Tongue (tissue), 3 donors: ENCODE measurements at places on chromosomes 11 and 22.
A peak's percentile ranks its signal among the peaks of the same experiment; 100 is the strongest.

- DNase-seq = peak; percentile 90
Measured at GRCh38 chr22:20298803-20299745, 20.8 kb downstream of the DGCR6L start.

GRCh38 chr22:23419171-23419570 is 160.9 kb downstream of the IGLL1 start:
- DNase-seq = no peak

DNA sequence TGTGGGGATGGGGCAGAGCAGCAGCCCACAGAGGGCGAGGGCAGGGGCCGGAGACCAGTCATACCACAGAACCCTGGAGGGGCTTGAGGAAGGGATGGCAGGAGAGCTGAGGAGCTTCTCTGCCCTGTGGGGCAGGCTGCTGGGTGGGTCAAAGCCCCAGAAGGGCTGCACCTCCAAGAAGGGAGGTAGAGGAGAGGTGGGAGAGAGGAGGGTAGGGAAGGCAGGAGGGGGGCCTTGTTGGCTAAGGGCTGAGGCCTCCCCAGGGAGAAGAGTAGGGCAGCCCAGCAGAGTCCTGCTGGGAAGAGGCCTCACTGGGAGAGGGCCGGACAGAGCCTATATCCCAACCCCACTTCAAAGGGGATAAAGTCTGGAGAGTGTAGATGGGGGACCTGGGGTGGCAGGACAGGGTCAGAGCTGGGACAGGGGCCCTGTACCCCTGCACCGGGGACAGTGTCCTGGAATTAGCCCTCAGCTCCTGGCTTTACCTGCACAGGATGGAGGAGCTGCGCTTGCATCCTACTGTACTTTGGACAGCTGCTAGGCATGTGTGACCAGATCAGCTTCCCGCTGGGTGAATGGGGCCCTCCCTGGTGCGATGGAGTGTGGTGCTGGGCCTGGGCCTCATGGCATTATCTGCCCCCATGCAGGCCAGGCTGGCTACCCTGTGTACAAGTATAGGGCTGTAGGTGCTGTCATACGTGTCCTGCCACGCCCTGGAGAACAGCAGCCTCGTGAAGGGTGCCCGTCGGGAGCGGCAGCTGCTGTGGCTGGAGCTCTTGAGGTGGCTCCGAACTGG is 7.3 kb downstream of the DGCR6L start:
- DNase-seq = no peak

GRCh38 chr11:78472905-78473304 is 55.3 kb upstream of the GAB2 start:
- DNase-seq = no peak

GRCh38 chr22:27370987-27371386 is 430.6 kb downstream of the MN1 start:
- DNase-seq = no peak

DNA sequence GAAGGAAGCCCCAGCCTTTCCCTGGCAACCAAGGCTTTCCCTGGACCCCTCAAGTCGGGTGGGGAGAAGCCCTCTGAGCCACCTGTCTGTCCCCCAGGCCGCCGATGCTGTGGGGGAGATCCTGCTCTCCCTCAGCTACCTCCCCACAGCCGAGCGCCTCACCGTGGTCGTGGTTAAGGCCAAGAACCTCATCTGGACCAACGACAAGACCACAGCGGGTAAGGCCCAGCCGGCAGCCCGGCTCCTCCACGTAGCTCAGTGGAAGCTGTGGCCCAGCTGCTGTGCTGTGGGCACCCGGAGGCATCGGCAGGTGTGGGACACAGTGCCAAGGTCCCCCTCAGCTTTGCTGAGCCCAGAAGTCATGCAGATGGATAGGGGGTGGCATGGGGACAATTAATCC is 12.2 kb upstream of the RHOD start:
- DNase-seq = no peak

GRCh38 chr11:128040603-128041002 is 546.8 kb downstream of the ETS1 start:
- DNase-seq = no peak

GRCh38 chr22:28967969-28968368 is 84.6 kb downstream of the ZNRF3 start:
- no peak for DNase-seq

- DNase-seq = peak; percentile 58
Measured at GRCh38 chr11:34745195-34745594, 124.3 kb downstream of the EHF start.

DNA sequence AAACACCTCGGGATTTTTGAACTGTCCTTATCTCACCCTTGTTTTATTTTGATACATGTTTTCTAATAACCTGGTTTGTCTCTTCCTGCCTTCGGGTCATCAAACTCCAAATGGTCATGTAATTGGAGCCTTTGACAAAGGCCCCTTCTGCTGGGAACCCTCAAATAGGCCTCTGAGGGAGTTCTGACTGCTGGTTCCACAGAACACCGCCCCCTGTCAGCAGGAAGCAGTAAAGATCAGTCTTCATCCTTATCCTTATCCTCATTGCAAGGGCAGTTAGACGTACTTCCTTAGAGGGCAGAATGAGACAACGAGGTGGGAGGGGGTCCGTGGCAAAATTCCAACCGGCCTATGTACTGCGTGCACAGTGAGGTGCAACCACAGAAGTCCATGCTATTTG is 12.1 kb downstream of the TRIM51 start:
- no peak for DNase-seq

GRCh38 chr11:128417607-128418324 is 169.6 kb downstream of the ETS1 start:
- DNase-seq = peak; percentile 70

GRCh38 chr22:36182056-36182455 is 19.6 kb downstream of the APOL4 start:
- no peak for DNase-seq

DNA sequence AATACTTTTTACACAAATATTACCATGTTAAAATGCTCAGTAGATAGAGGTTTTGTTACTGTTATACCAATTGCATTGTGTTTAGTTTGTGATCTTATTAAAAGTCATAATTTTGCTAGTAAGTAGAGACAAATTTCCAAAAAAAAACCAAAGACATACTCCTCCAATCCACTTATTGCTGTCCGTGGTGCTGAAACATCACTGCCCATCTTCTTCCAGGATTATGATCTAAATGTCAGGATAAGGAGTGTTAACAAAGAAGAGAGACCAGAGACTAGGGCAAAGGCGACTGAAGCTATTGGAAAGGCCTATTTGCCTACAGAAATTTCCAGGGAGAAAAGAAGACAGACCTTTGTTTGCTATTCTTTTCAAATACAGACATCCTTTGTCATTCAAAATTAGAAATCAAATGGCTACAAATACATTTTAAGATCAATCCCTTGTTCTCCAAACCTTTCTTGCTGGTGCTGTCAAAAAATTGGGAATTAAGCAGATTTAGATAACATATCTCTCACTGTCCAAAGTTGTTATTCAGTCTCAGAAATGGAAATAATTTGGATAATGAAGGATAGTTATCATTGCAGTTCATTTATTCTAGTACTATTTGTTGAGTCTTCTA is 199.7 kb downstream of the C11orf91 start:
- DNase-seq = peak; percentile 83

DNA sequence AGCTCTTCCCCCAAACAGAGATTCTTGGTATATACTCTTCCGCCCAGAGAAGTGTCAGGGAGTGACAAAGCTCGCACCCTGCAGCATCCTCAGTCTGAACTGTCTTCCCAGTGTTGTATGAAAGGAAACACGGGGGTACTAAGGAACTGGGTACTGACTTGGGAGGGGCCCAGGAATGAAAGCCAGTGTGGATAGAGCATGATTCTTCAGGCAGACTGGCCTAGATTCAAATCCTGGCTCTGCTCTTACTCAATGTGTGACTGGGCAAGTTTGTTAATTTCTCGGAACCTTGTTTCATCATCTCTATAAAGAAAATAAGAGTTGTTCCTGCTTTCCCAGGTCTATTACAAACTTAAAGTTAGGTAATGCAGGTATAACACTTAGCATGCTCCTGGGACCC is 266.0 kb upstream of the NARS2 start:
- DNase-seq = peak; percentile 48

DNA sequence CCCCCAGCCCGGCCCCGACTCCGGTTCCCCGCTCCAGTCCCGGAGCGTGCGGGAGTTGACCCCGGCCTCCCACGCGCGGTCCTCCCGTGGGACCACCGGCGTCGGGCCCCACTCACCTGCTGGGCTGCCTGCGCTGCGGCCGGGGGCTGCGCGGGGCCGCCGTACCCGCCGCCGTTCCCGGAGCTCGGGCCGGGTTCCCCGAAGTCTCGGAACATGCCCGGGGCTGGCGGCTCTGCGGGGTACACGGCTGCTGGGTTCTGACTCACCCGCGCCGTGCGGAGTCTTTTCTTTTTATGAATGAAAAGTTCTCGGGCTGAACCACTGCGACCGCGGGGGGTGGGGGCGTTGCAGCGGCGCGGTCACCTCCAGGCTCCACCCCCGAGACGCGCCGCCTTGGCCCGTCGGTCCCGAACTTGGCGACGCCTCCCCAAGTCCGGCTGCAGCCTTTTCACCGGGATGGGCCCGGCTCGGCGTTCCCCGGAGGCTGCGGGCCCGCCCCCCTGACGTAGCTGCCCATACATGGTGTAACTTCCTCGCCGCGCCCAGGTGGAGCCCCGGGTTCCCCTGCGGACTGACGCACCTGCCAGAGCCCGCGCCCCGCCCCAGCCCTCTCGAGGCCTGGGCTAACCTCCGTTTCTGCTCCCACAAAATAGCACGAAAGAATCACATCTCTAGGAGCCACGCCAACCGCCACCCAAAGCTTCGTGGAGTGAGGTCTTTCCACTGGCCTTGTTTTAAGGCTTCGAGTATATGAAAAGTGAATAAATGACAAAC is at the start of gene FOSL1:
Gene FOSL1, minus strand, starts transcription at position 264 of the 774 bp plus-strand sequence. Its CDS starts 49 bp downstream, at position 215.
- DNase-seq = peak; percentile 73

DNA sequence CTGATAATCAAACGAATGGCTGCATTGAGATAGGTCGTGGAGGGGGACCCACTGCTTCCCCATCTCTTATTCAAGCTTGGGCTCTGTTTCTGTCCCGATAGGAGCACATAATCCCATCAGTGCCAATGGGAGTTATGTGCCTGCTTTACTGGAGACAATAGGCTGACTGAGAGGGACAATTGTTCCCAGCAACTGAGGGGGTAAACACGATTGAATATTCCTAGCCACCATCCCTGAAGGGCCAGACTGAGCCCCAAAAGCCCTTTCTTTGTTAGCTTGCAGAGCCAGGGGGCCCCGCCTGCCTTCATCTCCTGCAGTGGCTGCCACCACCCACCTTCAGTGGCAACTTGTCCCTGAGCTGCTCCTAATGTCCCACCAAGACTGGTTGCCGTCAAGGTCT is 172.8 kb upstream of the NAV2 start:
- no peak for DNase-seq

GRCh38 chr11:235609-235996 is 539 bp downstream of the SIRT3 start:
- DNase-seq = no peak

GRCh38 chr11:3736816-3737215 is 60.5 kb downstream of the NUP98 start:
- no peak for DNase-seq

DNA sequence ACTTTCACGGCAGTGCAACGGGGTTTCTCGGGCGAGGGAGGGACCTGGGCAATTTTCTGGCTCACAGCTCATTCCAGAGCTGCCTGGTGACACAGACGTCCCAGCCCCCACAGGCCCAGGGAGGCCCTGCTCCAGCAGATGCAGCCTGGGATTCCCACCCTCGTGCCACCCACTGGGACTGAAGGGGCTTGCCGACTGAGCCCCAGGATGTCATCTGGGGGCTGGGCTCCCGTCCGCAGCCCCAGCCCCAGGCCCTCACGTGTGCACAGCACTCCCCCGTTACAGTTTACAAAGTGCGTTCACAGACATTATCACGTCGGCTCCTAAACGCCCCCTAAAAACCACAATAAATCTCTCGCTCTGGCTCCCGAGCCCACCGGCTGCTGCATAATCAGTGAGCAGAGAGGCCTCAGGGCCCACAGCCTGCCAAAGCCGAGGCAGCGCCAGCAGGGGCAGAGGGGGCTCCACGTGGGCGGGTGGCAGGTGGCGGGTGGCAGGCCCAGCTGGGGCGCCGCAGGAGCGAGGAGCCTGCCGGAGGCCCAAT is 76.9 kb upstream of the TCF20 start:
- DNase-seq = peak; percentile 73

DNA sequence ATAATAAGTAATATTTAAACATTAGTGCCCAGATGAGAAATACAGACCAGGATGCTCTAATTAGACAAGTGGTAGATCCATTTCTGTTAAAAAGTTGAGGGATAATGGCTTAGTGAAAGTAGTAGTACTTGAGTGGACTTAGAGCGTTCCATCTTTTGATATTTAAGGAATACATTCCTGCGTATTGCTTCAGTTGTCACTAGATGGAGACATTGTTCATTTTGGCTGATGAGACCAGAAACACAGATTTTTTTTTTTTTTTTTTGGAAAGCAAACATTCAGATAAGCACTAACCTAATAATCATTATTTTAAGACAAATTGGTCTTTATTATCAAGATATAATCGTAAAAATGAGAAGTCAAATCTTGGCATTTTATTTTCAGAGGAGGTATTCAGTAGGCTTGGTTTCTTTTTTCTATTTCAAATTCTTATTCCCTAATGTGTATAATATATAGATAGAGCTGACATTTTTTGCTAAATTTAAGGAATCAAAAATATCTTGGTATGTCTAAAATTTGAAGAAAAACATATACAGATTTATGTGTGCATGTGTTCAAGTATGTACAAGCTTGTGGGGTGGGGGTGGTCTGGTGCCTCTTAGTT is 92.9 kb downstream of the DYNC2H1 start:
- DNase-seq = peak; percentile 56

DNA sequence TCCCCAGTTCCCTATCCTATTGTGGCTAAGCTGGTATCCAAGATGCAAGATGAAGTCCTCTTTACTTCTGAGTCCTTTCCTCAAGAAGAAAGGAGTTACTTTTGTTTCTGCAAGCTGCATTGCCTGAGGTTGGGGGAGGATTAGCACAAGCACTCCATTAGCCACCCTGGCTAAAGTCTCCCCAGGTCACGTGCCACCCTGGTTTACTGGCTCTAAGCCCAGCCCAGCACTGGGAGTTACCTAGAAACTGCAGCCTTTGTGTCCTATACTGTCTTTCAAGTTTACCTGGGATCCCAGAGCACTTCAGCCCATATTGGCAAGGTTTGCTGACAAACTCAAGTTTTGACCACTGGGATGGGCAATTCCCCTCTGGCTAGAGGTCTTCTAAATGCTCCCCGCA is 78.4 kb upstream of the DBX1 start:
- DNase-seq = no peak

GRCh38 chr11:19817265-19817851 is 104.7 kb downstream of the NAV2 start:
- DNase-seq = no peak

GRCh38 chr11:9651899-9652748 is 11.8 kb upstream of the SWAP70 start:
- no peak for DNase-seq

- no peak for DNase-seq
Measured at GRCh38 chr11:85619499-85619898, 7.6 kb downstream of the DLG2 start.

DNA sequence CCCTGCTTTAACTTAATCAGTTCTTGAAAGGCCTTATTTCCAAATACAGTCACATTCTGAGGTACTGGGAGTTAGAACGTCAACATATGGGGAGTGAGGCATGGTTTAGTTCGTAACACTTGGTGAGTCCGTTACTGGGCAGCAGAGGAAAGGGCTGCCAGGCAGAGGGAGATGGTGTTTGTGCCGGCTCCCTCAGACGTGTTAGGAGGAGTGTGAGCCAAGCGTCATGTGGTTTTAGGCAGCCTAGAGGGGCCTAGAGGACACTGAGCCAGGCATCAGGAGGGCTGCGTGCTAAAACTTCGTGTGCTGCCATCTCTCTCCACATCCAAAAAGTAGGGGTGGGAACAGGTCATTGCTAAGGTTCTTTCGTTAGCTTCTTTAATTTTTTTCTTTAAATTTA is 10.2 kb downstream of the BCR start:
- DNase-seq = no peak

GRCh38 chr11:102733232-102733875 is 8.6 kb upstream of the MMP8 start:
- peak; percentile 20 for DNase-seq
